ENCODE measurements at places on chromosomes 3 and 15.

DNA sequence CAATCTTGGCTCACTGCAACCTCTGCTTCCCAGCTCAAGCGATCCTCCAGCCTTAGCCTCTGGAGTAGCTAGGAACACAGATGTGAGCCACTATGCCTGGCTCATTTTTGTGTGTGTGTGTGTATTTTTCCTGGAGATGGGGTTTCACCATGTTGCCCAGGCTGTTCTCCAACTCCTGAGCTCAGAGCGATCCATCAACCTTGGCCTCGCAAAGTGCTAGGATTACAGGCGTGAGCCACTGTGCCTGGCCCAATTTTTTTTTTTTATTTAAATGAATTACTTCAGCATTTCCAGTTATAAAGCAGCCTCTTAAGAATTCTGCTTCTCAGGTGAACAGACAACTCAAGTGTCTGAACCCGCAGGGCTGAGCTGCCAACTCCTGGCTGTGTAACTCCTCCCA, 20.1 kb upstream of the ST3GAL6 start:
- no peak for DNase-seq

DNA sequence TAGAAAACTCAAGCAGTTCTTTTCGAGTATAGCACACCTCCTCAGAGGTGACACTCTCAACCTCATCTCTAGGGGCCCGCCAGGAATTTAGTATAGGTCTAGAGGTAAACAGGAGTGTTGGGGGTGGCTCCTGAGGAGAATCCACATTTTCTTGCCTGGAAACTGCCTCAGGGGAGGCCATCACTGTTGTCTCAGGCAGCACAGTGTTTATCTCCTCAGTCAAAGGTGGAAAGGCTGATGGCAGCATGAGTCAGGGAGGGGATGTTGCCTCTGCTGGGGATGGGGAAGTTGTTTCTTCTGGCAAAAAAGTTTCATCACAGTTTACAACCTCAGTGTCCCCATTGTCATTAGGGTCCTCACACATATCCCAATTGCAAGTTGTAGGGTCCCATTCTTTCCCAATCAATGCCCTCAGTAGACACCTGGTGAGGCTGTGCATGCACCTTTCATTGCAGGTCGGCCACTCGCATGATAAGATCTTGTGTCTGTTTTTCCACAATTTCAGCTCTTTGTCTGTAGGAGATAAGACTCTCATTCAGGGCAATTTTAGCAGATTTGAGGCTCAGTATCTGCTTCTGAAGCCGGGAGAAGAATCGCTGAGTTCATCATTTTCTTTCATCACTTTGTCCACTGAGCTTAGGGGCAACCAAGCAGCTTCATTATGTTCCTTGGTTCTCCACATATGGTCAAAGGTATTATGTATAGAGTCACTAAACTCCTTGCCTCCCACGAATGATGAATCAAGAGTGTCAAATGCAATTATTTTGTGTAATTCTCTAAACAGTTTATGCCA, 25.8 kb downstream of the NAALADL2 start:
- no peak for DNase-seq

DNA sequence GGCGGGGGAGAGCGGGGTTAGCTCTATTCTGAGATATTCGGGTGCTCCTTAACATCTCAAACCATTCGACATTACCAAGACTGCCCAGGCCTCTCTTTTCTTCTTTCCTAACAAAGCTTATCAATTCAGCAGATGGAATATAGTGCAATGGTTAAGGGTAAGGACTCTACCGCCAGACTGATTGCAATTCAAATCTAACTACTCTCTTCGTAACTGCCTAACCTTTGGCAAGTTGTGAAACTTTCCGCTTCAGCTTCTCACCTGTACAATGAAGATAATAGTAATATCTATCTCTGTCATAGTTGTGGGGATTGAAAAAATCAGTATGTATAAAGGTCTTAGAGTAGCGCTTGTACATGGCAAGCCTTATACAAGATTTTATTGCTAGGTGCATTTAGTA, 972 bp downstream of the UBA5 start:
- no peak for DNase-seq

DNA sequence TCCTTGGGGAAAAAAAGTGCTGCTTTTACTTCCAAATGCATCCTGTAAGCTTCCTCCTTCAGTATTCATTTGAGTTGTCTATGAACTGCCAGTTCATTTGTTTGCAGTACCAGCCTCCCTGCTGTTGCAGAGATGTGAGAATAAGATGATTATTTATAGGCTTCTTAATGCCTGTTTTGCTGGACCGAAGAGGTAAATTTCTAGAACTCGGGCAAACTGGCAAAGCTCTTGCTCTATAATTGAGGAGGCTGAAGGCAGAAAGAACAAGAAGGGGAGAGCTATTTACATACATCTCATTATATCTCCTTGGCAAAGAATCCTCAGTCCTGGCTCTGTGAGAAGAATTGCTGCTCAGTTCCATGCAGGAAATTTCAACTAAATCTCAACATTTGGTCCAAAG, 790.4 kb downstream of the GRM7 start:
- no peak for DNase-seq

- no peak for DNase-seq
These were observed 9.2 kb downstream of the LZTFL1 start for GRCh38 chr3:45832699-45833098.

GRCh38 chr3:101816215-101817149, 32.8 kb upstream of the NFKBIZ start:
- no peak for DNase-seq

DNA sequence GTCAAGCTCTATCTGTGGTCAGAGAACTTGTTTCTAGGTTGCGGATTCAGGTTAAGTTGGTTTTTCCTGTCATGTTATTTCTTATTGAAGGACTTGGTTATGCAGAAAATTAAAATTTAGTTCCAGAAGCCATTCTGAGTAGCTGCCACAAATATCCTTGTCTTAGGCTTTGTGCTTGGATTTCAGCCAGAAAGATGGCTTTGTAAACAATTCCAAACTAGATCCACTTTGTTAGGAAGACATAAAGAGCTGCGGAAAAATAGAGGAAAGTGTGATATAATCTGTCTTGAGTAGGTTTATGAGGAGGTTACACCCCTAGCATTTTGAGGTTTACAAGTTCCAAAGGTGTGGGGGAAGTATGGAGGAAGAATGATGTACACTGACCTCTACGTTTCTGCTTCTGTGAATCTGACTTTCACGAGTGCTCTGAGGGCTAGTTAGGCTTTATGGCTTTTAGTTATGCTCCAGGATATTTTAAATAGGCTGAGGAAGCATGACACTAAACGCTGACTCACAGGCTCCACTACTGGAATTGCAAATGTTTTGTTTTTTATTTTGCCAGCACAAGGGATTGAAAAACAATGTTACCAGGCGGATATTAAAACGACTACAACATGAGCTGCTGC, 46.3 kb upstream of the UTS2B start:
- no peak for DNase-seq

DNA sequence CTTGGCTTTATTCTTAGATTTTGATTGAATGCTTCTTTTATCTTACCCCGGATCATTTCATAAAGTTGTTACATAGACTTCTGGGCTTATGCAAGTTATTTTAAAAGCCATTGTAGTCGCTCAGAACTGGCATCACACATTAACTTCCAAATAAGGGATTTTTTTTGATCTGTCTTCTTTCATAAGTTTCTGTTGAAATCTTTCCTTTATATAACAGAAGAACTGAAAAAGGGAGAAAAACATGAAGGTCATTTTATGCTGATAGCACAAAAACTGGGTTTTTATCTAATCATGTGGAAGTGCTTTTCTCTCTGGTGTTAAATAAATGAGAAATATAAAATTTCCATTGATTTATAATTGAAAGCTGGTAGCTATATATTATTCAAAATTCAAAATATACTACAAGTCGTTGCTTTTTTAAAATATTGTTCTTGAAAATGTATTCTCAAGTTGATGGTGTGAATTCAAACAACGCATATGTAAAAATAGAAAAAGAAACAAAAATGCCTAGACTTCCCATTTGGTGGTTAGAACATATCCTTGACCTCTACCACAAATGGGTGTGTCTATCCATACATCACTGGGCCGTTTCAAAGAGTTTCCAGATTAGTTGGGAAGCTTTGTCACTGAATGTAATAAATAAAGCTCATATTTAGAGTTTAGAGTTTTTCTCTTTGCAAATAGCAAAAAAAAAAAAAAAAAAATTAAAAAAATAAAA, 258.3 kb upstream of the ZPLD1 start:
- DNase-seq, result no peak

- DNase-seq, result no peak
These were observed 44.5 kb upstream of the FNDC3B start for GRCh38 chr3:171994646-171995428.

DNA sequence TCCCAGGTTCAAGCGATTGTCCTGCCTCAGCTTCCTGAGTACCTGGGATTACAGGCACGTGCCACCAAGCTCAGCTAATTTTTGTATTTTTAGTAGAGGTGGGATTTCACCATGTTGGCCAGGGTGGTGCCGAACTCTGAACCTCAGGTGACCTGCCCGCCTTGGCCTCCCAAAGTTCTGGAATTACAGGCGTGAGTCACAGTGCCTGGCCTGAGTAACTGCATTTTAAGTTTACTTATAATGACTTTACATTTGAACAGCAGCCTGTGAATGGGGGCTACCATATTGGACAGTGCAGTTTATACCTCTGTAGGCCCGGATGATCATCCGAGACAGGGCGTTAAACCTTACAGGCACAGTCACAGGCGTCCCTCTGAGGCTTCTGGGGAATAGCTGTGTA, 24.8 kb downstream of the EAF1 start:
- no peak for DNase-seq

DNA sequence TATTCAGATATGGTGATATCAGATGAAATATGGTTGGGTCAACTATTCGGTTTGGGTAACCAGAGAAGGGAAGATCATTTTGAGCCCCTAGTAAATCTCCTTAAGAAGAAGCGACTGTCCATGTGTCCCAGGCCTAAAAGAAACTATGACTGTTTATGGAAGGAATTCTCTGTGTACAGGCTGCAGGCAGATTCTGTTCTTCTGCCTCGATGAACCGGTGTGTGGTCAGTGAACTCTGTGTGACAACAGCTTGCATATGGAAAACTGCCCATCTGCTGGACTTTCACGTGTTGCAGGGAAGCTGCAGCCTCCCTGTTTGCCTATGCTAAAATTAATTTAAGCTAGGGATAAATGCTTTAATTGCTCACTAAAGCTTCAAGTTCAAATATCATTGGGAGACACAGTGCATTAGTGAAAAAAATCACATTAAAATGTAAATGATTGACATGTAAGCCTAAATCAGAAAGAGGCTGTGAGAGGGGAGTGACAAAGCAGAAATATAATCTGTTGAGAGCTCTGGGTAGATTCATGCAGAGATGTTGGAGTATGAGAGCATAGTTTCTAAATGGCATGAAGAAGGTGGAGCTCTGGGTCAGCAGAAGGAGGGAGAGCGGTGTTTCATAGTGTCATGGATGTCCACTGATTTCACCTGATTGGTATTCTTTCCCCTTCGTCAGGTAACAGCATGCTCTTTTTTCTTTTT, 65.4 kb upstream of the PFN2 start:
- DNase-seq, result peak; percentile 22

- DNase-seq, result no peak
These were observed 51.9 kb downstream of the STRIT1 start for GRCh38 chr3:155241579-155241978.

DNA sequence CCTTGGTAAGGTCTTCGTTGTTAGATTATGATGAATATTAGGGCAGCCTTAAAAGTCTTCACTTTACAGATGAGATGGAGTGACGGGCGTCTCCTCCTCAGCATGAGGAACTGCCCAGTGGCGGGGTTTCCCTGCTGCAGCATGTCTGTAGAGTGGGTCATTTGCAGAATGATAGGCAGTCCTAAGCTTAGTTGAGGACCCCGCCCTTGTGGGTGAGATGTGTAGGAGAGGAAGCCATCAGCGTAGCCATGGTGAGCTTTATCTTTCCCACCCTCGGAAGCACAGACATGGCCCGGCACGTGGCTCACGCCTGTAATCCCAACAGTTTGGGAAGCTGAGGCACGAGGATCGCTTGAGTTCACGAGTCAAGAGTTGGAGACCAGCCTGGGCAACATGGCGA, 877 bp downstream of the NIT2 start:
- DNase-seq, result peak; percentile 46

GRCh38 chr15:70259640-70260508, 162.2 kb upstream of the TLE3 start:
- no peak for DNase-seq

GRCh38 chr3:65762235-65762580, 276.5 kb downstream of the MAGI1 start:
- no peak for DNase-seq

- DNase-seq, result no peak
These were observed 137.6 kb downstream of the IMPG2 start for GRCh38 chr3:101182734-101183133.

DNA sequence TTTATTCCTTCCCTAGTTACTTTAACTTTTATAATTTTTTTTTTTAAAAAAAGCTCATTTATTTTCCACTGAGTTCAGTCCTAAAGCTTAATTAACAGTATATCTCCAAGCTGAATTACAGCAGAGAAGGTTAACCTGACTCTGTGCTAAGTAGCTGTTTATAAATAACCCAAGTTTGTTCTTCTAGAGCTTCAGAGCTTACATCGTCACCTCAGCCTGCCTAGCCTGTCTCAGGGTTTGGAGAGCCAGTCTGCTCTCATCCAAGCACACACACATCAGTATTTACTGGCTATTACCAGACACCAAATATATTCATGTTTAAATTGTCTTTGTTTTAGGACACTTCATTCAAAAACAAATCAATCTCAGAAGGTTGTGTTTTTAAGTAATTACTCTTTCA, 154.9 kb downstream of the CDIN1 start:
- DNase-seq, result no peak

DNA sequence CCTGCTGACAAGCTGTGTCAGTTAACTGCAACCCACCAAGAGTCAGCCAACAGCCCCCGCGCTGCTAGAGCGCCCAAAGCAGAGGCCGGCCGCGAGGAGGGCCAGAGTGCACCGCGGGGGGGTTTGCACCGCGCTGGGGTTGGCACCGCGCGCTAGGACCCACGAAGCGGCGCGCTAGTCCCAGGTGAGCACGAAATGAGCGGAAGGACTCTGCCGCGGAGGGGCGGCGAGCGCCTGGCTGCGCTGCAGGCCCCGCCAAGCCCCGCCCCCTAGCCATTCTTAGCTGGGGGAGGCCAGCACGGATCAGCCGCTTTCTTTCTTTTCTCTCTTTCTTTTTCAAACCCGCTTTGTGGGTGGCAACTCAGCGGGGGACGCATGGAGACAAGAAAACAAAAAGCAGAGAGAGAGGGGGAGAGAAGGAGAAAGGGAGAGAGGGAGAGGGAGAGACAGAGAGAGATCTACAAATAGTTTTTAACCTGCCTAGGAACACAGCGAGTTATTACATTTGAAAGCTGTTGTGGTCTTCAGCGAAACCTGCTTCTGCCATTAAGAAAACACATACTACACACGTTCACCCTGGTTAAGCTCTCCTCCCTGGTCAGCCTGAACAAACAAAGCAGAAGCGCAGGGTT, 6.9 kb upstream of the FOXB1 start:
- peak; percentile 47 for DNase-seq

- DNase-seq, result no peak
These were observed 441.7 kb upstream of the NECTIN3 start for GRCh38 chr3:110629917-110630316.

DNA sequence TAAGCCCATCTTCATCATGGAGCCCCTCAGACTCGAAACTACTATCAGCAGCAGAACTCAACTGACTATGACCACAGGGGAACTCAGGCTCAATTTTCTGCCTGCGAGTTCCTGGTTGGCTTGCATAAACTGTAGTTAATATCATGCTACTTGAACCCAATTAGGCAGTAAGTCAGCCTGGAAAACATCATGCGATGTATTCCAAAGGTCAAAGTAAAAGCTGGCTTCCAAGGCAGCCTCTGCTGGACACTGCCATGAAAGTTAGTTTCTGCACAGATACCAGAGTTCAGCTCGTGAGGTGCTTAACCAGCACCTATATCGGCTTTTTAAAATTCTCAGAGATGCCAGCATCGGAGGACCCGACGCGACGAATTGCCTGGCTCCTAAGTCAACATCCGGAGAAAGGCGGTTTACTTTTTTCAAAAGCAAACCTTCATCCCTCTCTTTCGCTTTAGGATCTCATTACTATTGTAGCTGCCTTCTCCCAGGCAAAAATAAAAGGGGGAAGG, 3.8 kb downstream of the ANP32A start:
- no peak for DNase-seq
